ENCODE measurements at places on chromosomes 3 and 15.
A peak's percentile ranks its signal among the peaks of the same experiment; 100 is the strongest.

GRCh38 chr3:112136046-112136445 lies 3.0 kb upstream of the GCSAM start:
- DNase-seq: no peak

- peak; percentile 56 for DNase-seq
These were observed 1.1 kb upstream of the TRIM71 start for GRCh38 chr3:32816439-32817256.

GRCh38 chr3:133058831-133059230 lies 20.6 kb downstream of the TMEM108 start:
- no peak for DNase-seq

GRCh38 chr15:79881668-79882067 lies 15.1 kb downstream of the MTHFS start:
- no peak for DNase-seq

- DNase-seq: no peak
These were observed 243.7 kb downstream of the SLC9A9 start for GRCh38 chr3:143604402-143605185.

- no peak for DNase-seq
These were observed 235.4 kb downstream of the FHIT start for GRCh38 chr3:61015859-61016258.

DNA sequence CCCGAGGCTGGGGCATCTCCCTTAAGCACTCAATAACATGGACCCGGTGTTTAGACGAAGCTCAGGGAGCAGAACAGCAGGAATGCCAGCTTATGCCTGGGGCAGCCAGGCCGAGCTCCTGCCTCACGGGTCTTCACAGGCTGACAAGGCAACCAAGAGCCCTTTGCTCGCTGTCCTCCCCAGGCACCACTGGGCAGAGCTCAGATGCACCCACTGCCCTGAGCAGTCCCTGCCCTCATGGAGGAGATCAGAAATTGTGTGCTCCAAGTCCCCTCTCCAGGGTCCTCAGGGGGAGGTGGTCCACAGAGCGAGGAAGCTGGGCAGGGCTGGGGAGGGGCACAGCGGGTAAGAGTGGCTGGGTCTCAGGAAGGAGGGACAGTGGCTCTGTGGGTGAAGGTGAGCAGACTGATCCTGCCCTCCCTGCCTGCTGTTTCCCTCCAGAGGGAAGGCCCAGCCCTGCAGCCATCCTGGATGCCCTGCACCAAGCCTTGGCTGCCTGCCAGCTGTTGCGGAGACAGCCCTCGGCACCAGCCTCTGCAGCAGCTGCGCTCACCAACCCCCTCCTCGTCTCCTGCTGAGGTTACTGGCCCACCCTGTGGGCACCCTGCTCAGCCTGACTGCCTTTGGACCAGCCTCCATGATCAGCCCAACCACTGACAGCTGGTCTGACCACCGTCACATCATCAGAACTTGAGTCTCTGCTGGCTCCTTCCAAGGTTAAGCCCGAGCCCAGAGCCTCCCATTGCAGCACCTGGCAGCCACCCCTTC lies 21.1 kb upstream of the GP9 start:
- DNase-seq: no peak

DNA sequence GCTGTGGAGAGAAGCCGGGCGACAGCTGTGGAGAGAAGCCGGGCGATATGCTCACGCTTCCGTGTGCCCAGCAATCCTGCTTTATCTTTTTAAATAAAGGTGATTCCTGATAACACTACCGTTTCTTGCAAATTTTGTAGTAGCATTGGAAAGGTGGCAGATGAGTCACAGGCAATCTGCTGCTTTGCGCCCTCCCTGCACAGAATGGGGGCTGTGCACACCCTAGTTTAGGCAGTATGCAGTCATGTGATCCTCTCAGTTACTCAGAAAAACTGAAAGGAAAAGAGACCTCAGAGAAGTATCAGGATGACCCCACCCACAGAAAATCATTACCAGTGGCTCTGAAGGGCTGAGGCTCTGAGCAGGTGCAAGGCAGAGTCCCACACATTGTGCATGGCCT lies 24.9 kb upstream of the TMCC1 start:
- DNase-seq: no peak

- peak; percentile 78 for DNase-seq
These were observed 667.1 kb upstream of the ADAMTS9 start for GRCh38 chr3:65354880-65355279.

GRCh38 chr15:90231028-90232017 lies 2.4 kb downstream of the CIB1 start:
- DNase-seq: no peak

DNA sequence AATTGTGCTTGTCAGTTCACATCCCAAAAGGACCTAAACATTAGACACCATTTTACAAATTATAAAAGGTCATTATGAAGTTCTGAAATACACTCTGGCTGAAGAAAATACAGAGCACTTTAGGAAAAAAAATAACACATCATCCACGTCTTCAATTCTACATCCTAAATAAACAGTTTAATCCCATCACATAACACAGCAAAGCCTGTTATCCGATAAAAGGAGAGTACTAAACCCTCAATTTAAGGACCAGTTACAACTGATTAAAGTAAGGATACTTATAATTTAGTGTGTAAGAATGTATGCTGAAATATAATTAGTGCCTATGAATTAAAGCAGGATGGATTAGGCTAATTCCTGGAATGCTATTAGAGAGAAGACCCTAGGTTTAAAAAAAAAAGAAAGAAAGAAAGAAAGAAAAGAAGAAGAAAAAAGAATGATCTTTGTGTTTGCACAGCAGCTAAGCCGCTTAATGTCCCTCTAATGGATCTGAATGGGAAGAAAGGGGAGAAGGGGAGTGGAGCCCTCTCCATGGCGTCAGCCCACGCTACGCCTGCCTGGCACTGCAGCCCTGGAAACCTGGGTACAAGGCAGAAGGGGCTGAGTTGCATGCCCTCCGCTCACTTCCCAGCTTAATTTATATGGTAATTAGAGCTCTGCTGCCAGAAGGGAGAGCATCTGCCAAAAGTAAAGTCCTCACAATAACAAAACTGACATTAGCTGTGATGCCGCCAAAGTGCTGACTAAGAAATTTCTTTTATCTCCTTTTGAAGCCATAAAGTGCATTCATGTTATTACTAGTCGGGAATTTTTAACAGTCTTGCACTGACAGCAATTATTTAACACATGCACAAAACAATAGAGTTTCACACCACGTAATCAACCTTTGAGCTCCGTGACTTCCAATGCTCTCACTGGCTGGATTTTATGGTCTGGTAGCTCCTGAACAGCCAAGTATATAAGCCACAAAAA lies 90.0 kb downstream of the FSIP1 start:
- DNase-seq: no peak

DNA sequence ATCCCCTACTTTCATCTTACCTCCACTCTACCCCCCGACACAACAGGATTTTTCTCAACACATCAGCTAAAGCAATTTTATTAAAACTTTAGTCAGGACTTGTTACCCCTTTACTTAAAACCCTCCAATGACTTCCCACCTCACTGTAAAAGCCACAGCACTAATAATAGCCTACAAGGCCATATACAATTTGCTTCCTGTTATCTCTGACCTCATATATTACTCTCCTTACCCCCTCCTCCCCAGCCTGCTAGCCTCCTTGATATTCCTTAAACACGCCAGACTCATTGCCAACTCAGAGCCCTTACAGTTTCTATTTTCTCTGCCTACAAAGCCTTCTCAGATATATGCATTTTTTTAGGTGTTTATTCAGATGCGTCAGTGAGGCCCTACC lies 54.4 kb downstream of the DCUN1D1 start:
- DNase-seq: no peak

GRCh38 chr3:26106228-26106627 lies 316.3 kb downstream of the OXSM start:
- DNase-seq: no peak

DNA sequence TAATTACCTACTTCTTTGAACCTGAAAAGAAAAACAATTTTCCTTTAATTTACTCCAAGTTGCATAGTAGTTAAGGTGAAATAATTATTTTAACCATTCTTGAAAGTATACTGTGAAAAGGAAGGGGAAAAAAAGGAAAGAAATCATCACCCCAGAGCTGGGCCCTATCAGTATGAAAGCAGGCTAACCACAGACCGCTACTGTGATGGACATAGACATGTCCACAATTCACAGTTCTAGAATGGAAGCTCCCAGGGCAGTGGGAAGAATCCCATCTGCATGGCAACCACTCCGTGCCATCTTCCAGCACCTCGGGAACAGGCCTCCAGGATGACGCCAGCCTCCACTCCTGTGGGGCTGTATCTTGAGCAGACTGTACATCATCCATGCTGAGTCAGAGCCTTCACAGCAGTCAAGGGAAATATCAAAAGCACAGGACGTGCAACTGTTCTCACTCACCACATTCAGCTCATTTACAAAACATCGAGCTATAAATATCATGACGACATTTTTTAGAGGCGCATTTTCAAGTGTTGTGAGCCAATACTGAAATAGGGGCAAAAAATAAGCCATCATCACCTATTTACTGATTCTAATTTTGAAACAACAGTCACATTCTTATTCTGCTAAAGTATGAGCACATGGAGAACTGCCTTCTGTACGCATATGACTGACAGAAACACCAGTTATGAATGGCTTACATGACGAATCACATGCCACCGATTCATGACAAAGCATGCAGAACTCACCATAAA lies 119.7 kb downstream of the SNRK start:
- no peak for DNase-seq

GRCh38 chr3:101639280-101639963 lies 37.5 kb downstream of the ZBTB11 start:
- no peak for DNase-seq

- no peak for DNase-seq
These were observed 528.4 kb upstream of the RGMA start for GRCh38 chr15:93617443-93617842.

GRCh38 chr3:86948822-86949221 lies 42.1 kb downstream of the VGLL3 start:
- DNase-seq: no peak

- no peak for DNase-seq
These were observed 9.8 kb upstream of the RPP14 start for GRCh38 chr3:58296269-58296668.

- peak; percentile 72 for DNase-seq
These were observed 40.4 kb upstream of the LIMD1 start for GRCh38 chr3:45554006-45554666.

DNA sequence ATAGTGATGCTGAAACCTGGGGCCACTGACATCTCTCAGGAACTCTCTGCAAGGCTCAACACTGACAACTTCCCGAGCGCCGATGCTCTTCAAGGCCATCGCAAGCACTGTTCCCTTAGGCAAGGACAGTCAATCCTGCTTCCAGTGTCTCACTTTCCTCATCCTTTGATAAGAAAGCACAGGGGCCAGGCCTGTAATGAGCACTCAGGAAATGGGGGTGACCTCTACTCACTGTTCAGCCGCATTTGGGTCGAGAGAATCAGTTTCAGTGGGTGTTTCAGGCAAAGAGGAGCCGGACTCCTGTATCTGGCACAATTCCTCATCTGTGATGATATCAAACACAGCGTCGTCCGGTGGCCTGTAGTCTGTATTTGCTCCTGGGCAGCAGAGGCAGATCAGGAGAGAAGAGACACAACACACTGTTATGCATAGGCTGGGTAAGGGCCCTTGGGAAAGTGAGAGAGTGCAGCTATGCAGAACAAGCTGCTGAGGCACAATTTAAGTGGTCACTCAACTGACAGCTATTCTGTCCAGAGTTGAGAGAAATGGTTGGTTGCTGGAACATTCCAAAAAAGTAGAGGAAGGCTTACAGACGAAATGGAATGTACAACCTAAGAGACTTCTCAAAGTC lies 11.9 kb downstream of the CXCR6 start:
- no peak for DNase-seq

- DNase-seq: no peak
These were observed 560.5 kb upstream of the ZNF717 start for GRCh38 chr3:76345878-76346277.

GRCh38 chr3:112085735-112086075 lies 484 bp upstream of the C3orf52 start:
- no peak for DNase-seq

DNA sequence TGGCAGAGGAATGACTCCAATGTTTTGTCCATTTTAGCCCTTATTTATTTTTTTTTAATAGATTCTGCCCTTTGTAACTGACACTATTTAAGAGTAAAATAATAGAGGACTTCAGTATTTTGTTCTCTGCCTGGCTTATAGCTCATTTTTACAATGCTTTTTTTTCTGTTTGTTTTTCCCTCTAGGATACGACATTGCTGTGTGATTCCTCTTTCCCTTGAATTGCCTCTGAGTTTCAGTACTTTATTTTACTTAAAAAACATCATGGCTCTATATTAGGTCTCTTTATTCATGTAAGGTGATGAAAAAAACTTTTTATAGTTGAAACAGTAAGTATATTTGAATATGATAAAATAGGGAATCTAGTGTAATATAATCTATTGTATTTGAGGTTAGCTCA lies 179.1 kb downstream of the PTPRG start:
- no peak for DNase-seq

- DNase-seq: peak; percentile 37
These were observed 397.3 kb upstream of the RASGRP1 start for GRCh38 chr15:38961931-38962330.

DNA sequence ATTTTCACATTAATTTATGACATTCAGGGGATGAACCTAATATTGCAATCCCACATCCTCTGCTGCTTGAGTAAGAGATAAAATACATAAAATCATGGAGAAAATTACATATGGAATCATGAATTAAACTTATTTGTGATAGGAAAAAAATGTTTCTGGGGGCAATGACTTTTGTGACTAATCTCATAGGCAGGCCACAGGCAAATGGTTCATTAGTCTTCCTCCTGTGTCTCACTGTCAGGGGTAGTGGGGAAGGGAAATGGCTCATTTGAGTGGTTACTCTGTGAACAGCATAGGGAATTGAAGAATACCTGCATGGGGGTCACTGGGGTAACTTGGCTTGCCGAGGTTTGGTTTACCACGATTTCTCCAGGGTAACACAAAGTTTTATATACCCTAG lies 72.0 kb downstream of the TFG start:
- DNase-seq: no peak

DNA sequence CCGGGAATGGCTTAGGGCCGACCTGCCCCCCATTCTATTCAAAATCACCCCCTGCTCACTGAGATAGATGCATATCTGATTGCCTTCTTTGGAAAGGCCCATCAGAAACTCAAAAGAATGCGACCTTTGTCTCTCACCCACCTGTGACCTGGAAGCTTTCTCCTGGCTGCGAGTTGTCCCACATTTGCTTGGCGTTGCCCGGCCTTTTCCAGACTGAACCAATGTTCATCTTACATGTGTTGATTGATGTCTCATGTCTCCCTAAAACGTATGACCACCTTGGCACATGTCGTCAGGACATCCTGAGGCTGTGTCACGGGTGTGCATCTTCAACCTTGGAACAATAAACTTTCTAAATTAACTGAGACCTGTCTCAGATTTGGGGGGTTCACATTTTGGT lies 3.4 kb upstream of the MUC20 start:
- no peak for DNase-seq

DNA sequence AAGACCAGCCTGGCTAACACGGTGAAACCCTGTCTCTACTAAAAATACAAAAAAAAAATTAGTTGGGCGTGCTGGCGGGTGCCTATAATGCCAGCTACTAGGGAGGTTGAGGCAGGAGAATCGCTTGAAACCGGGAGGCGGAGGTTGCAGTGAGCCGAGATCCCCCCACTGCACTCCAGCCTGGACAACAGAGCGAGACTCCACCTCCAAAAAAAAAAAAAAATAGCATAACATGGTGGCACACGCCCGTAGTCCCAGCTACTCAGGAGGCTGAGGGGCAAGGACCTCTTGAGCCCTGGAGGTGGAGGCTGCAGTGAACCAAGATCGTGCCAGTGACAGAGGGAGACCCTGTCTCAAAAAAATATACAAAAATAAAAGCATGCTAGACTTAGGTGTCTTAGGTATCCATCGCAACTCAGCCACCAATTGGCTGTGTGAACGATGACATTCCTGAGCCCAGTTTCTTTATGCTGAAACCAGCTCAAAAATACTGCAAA lies 6.2 kb downstream of the PLCH1 start:
- DNase-seq: no peak
